NCI-H526 treated with DMSO at 0.1 percent for 48 hours (cell line): ENCODE measurements at places on chromosomes 13 and 19.

GRCh38 chr19:27652281-27652680 is 1560.7 kb downstream of the UQCRFS1 start:
- no peak for DNase-seq

GRCh38 chr19:50514346-50515167 is 844 bp upstream of the ASPDH start:
- no peak for DNase-seq

- no peak for DNase-seq
Observed at GRCh38 chr13:42990291-42991232, 1.5 kb downstream of the EPSTI1 start.

GRCh38 chr19:15892012-15892411 is 5.9 kb downstream of the CYP4F2 start:
- DNase-seq, result no peak

- no peak for DNase-seq
Observed at GRCh38 chr19:54427586-54427985, 12.3 kb downstream of the TTYH1 start.

DNA sequence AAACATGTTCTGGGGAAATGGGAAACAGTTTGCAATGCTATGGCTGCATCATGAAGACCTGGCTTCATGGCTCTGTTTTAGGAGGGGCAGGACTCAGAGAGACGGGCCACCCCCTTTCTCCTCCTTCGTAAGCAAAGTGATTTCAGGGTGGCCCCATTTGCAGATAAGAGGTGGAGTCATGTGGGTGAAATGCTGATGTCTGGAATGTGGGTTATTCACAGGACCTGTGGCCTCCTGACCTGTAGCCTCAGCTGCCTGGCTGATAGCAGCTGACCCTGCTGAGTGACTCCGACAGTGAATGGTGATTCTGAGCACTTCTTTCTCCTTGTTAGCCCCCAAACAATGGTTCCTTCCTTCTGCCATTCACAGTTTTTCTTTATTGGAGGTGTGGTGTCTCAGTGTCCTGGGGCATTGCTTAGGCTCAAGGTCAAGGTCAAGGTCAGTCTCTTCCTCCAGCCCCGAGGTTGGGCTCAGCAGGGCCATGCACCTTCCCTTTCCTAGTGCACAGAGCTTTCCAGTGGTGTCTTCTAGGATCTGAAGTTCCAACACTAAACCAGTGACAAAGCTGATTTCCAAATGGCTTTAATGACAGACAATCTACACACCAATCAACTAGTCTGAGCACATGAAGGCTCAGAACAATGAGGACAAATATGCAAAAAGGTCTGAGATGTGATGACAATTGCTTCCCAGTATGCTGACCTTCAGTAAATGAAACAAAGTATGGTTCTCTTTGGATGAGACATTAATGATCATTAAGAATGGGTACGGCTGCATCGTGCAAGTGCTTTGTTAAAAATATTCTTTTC is 49.6 kb upstream of the ANKRD10 start:
- no peak for DNase-seq

DNA sequence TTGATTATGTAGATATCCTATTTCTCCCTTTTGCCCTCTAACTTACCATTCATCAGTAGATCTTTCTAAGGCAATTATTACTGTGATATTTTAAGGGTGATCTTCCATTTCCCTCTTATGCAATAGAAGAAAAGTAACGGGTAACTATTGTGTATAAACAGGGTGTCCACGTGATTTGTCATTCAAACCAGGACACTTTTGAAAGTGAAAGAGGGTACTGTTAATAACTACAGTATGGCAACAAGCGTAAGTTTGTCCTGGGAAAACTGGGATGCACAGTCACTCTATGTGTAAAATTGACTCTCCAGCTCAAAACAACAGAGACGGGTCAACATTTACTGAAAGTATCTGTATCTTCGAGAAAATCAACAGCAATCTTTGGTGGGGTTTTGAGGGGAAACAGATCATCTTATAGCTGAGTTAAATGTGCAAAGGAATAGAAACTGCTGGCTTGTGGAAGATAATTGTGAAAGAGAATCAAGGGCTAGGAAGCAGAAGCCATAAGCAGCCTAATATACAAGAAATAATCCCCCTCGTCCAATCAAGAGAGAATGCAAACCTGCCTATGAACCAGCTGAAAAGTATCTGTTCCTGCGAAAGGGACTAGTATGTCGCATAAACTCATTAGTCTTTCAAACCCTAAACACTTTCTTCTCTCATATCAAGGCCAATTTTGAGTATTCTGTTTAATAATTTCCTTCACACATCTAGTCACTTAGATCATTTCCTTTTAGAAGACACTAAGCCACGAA is 126.7 kb downstream of the FOXO1 start:
- no peak for DNase-seq

DNA sequence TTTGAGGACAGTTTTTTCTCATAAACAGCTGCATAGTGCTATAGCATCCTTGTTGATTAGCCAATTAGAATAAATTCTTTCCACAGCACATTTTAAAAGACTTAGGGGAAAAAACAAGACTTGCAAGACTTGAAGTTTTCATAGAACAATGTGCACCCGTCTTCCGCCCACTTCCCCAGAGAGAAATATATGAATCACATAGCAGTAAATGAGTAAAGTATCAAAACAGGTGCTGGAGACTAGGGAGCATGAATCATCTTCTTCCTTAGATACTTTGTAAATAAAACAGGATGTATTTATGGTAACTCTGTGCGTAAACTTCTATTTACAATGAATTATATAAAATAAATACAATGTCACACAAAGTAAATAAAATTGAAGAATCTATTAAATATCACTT is 75.1 kb downstream of the COL4A2 start:
- DNase-seq, result no peak

DNA sequence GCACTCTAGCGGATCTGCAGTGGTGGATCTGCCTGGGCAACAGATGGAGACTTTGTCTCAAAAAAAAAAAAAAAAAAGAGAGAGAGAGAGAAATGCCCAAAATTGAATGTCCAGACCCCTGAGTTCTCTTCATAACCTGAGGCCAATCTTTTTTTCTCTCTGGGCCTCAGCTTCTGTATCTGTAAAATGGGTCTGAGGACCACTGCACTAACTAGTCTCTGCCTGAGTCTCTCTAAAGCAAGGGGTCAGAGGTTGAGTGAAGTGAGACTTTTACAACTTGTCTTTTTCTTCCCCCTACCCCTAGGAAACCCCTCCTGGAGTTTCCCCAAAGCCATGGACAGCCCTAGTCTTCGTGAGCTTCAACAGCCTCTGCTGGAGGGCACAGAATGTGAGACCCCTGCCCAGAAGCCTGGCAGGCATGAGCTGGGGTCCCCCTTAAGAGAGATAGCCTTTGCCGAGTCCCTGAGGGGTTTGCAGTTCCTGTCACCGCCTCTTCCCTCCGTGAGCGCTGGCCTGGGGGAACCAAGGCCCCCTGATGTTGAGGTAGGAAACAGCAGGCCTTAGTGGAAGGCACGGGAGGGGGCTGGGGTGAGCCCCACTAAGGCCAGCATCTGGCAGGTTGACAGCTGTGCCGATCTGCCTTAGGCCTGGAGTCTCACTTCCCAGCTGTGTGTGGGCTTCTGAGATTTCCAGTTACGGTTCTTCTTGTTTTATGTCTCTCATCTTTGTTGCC is 1.8 kb downstream of the TMEM91 start:
- no peak for DNase-seq

DNA sequence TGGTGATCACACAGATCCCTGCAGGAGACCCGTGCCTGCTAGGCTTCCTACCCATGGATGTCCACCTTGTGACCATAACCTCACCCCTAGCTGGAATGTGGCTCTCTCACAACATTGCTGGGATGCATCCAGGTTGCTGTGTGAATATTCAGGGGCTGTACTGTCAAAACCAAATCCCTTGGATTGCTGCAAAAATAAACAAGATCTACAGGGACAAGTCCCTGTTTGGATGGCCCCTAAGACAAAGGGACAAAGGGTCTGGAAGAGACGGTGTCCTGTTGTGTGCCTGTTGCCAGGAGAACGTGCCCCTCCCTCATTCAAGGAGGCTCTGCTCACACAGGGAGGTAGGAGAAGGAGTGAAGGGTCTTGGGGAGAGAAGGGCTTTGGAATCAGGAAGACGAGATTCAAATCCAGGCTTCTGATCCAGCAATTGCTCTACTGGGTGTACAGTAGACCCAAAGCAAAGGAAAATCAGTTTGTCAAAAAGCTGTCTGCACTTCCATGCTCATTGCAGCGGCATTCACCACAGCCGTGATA is 89.2 kb upstream of the WASF3 start:
- no peak for DNase-seq

GRCh38 chr13:101454767-101455166 is 2.3 kb downstream of the ITGBL1 start:
- DNase-seq, result no peak

- DNase-seq, result no peak
Observed at GRCh38 chr19:46356149-46357055, 9.5 kb downstream of the PPP5C start.

GRCh38 chr19:34178274-34178610 is 5.9 kb downstream of the LSM14A start:
- no peak for DNase-seq

DNA sequence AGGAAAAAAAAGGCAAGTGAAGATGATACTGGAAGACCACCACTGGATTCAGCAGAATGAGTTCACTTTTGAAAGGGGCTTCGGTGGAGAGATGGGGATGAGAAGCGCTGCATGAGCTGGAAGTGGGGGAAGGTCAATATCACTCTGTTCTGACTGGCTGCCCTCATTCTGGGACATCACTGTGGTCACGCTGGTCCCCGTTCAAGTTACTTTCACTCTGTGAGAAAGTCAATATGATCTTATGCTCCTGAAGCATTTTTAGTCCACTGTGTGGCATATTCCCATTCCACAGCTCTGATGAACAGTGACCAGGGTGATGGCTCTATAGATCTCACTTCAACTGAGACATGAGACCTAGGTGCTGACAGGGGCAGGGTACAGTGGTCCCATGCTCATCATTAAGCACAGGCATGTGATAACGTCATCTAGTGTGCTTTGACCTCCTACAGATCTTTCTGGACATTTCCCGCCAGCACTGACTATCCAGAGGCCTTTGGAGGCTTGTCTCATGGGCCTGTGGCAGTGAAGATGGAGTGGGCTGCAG is 40.2 kb upstream of the GPR183 start:
- DNase-seq, result no peak

- DNase-seq, result no peak
Observed at GRCh38 chr19:13985771-13986347, 20.3 kb downstream of the RFX1 start.
